ENCODE measurements at places on chromosomes 5 and 9.

GRCh38 chr9:104104360-104104759 lies 10.3 kb downstream of the SMC2 start:
- no peak for DNase-seq

DNA sequence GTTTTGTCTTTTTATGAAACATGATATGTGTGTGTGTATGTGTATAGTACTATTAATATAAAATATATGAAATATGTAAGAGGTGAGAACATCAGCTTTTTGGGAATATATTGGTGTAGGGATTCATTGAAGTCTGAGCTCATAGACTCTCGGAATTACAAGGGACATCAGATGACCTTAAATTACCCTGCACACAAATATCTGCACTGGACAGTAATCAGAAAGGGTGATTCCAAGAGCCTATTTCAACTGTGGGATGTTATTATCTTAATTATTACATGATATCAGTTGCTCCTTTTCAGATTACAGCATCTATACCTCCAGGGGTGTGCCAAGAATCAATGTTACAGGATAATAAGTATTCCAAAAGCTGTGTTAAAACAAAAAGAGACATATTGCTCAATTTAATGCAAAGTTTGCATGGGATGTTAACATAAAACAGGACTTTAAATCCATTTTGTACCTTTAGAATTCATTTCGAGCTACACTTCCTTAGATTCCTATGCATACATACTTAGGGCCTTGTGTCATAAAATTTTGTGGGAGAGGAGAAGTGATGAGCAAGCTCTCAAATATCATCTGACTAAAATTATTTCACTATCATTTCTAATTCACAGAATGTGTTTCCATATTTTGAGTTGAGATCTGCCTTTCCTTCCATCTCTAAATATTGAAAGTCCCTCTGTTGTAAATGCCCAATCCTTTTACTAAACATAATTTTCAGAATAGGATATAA lies 365.2 kb downstream of the BRINP1 start:
- peak; percentile 66 for DNase-seq

DNA sequence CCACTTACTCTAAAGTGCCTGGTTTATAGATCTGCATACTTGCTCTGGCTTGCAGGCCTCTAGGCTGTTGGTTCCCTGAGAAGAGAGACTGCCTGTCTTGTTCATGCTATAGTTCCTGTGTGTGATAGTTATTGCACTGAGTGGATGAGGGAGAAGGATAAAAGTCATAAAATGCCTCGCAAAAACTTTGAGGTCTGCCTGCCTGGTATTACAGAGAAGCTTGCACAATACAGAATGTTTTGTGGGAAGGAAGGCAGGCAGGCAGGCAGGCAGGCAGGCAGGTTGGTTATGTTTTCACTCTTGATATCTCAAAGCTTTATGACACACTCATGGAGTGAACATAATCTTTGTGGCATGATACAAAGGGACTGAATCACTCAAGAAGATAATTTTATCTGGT lies 287.1 kb downstream of the SLIT3 start:
- no peak for DNase-seq

- no peak for DNase-seq
Measured at GRCh38 chr5:15321776-15322175, 178.2 kb upstream of the FBXL7 start.

DNA sequence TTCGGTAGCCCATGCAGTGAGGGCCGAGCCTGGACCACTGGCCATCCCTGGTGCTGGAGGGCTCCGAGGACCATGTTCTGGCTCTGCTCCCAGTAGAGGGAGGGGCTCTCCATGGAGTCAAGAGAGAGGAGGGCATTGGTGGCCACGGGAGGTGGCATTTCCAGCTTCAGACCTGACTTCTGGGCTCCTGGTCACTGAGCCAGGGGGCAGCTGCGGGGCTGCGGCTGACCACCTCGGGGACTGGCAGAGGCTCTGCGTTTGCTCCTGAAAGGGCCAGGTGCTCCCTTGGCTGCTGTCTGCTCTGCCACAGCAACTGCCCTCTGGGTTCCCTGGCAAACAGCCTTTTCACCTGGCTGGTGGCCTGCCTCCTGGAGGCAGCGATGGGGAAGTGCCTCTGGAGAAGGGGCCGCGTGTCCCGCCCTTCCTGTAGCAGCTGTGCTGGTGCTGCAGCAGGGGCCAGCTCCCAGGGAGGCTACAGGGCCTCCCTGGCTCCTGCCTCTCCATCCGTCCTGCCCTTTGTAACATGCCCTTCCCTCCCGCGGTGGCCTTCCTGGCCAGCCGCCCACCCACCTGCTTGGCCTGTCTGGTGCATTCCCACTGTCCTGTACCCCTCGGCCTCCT lies 144.6 kb downstream of the CACNA1B start:
- DNase-seq, result no peak

- peak; percentile 69 for DNase-seq
Measured at GRCh38 chr9:14361074-14361473, 47.1 kb upstream of the NFIB start.

GRCh38 chr9:127392976-127393375 lies 4.0 kb upstream of the SLC2A8 start:
- no peak for DNase-seq

DNA sequence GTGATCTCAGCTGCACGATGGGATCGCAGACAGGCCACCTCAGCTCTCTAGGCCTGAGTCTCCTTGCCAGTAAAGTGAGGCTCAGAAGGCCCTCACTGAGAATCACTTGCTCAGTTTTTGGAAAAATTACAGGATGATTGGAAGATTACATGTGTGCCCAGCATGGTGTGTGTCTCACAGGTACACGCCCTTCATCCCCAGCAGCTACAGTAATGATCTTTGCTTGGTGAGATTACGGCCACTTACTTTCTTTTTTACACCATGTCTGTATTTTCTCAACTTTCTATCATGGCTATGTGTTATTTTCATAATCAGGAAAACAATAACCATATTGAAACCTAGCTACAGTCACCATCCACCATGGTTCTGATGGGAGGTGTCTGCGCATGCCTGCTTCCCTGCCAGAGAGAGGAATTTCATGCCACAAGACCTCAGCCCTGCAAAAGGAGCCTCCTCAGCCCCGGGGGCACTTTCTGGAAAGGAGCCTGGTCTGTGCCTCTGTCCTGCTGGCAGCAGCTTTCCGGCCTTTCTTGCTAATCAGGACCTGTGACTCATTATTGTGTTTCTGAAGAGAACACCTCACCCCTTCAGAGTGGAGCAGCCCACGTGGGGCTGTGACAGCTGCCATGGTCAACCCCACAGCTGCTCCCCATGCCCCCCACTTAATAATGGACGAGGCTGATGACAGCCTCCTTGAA lies 64.2 kb upstream of the OLFM1 start:
- no peak for DNase-seq

GRCh38 chr5:77102549-77102948 lies 15.5 kb upstream of the ZBED3 start:
- DNase-seq, result no peak

DNA sequence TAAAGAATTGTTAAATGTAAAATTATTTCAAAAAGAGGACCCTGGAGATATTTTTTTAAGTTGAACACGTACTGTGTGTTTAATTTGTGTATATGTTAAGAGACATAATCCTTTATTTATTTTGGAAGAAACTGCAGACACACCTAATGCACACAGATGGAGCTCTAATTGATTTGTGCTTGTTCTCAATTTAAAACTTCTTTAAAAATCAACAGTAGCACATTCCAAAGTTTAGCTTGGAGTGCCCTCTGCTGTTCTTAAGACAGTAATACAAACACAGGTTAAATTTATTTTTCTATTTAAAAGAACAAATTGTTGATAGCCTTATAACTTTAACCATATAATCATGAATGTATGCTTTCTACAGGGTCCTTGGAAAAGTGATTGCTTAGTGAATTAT lies 277.6 kb upstream of the ADAMTS16 start:
- DNase-seq, result peak; percentile 60

DNA sequence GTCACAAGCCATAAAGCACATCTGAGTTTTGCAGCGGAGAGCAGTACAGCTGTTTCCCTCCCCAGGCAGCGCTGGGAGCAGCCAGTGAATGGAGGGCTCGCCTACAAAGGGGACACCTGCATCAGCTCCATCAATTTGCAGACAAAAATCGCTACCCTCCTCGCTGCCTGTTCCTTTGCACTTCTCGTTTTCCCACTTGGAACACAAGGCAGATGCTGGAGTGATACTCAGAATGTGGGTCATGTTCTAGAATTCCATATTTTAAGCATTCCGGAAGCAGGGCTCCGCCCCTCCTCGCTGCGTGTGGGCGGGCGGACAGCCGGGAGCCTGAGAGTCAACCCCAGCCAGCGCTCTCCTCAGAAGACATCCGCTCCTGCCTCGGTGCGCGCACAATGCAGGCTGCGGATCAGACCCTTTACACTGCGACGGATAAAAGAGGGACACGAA lies 92.1 kb downstream of the LMNB1 start:
- DNase-seq, result no peak

DNA sequence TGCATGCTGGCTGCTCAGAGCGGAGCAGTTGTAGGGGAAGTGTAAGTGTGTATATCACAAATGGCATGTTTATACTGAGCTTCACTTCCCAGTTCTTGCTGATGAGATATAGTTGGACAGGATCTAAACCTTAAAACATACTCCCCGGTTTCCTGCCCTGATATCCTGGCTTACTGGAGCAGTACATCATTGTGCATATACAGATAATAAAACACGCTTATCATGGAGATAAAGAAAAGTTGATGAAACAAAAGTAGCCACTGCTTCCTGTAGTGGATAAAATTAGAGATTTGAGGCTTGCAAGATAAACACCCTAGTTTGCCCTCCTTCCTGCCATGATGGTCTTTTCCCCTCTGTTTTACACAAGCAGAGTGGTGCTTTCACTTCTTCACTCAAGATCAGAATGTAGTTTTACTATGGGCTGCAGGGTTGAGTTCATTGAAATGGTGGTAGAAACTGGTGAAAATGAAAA lies 15.0 kb downstream of the NPR3 start:
- no peak for DNase-seq

DNA sequence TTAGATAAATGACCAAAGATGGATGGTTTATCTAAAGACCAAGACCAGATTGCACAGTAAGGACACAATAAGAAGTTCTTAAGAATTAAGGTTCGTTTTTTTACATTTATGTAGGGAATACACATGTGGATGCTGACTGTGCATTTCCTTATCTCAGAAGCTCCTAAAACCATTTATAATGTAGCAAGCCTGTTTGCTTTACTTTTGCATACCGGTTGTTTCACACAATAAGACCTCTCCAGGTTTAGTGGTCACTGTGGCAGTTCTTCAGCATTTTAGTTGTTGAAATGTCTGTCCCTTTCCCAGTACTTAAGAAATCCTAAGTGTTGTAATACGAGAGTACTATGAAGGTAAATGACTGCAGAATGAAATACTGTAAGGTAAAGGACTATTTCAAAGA lies 43.6 kb downstream of the BASP1 start:
- no peak for DNase-seq

- no peak for DNase-seq
Measured at GRCh38 chr9:120510816-120511215, 69.2 kb downstream of the CDK5RAP2 start.

- DNase-seq, result no peak
Measured at GRCh38 chr9:123828449-123828848, 101.5 kb downstream of the DENND1A start.

DNA sequence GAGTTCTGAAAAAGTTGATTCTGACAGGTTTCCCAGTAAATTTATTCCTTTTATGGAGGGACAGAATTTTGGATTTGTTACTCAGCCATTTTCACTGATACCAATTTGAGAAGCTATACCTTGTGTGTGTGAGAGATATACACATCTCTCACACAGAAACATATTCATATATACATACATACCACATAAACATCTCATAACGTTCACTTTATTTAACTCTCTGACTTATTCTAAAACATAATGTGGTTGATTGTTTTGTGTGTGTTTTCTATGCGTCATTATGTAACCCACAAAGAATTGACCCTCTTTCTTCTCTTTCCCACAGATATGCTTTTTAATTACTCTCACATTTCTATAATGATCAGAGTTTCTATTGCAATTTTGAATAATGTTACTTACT lies 570.8 kb upstream of the TLE4 start:
- DNase-seq, result no peak

- DNase-seq, result peak; percentile 9
Measured at GRCh38 chr9:114921171-114921570, 9.2 kb downstream of the TNFSF8 start.

DNA sequence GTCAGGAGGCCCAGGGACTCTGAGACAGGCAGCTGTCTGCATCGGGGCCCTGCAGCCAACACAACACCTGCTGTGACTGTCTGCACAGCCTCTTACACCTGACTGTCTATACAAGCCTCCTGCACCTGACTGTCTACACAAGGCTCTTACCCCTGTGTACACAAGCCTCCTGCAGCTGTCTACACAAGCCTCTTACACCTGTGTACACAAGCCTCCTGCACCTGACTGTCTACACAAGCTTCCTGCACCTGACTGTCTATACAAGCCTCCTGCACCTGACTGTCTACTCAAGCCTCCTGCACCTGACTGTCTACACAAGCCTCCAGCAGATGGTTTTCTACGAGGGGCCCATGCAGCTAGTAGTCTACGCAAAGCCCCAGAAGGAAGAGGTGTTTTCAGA lies 18.6 kb downstream of the IRX2 start:
- DNase-seq, result no peak

DNA sequence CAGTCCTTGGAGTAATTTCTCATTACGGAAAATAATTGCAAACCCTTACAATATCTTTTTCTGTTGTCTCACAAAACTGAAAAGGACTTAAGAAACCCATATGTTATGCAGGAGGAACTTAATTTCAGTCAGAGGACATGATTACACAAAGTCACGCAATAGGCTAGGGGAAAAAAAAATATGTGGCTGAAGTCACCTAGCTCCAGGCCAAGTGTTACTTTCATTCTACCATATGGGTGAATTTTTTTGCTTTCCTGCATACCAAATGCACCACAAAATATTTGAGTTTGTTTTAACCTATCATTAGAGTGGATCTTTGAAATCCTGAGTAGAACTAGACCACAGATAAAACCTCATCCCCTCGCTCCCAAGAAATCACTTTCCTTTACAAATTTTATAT lies 523.5 kb downstream of the CAAP1 start:
- DNase-seq, result no peak

GRCh38 chr5:10704949-10705621 lies 55.9 kb downstream of the DAP start:
- DNase-seq, result peak; percentile 85

- peak; percentile 64 for DNase-seq
Measured at GRCh38 chr5:173925449-173926071, 37.4 kb downstream of the CPEB4 start.

DNA sequence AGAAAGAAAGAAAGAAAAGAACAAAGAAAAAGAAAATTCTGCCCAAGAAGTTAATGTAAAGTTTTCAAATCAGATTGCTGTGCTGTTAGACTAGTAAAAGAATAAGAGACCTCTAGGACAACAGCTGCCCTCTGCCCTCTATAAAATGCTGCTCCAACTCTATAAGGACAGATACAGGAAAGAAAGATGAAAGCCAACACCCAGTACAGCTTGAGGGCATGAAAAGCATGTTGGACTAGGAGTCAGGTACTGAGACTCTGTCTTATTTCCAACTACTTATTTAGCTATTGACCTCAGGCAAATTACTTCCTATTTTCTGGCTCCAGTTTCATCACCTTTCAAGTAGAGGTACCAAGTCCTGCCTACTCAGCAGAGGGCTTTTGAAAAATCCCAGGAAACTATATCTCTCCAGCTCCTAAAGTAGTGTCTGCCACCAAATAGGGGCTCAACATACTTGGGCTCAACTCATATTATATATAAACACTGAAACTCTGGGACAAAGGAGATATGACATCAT lies 5.7 kb downstream of the HBEGF start:
- DNase-seq, result no peak

Measured in fibroblast of mammary gland (primary cell).